Ovary (tissue), 10 donors: ENCODE measurements at places on chromosomes 1 and 21.

DNA sequence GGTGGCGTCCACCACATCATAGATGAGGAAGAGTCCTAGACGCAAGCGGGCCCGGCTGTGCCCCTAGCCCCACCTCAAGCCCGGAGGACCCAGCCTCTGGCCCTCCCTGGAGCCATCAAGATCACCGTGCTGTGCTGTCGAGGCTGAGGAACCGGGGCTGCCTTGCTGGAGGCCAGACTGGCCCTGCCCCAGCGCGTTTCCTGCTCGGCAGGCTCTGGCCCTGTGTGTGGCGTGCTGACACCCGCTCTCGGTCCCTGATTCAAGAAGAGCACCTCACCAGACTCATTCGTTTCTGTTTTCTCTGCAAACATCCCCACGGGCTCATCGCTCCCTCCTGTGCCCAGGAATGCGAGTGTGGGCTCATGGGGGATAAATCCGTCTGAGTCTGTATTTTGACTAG lies 51.1 kb downstream of the GLIS1 start:
- no peak for DNase-seq

- DNase-seq: no peak
Measured at GRCh38 chr1:198729195-198729863, 90.5 kb downstream of the PTPRC start.

GRCh38 chr1:174352883-174353608 lies 94.7 kb upstream of the GPR52 start:
- DNase-seq: no peak

- no peak for DNase-seq
Measured at GRCh38 chr1:161214369-161214768, 726 bp upstream of the FCER1G start.

GRCh38 chr1:6497215-6497866 lies 5.9 kb upstream of the PLEKHG5 start:
- peak; percentile 51 for DNase-seq

GRCh38 chr1:212218911-212219310 lies 66.3 kb upstream of the PPP2R5A start:
- DNase-seq: no peak

DNA sequence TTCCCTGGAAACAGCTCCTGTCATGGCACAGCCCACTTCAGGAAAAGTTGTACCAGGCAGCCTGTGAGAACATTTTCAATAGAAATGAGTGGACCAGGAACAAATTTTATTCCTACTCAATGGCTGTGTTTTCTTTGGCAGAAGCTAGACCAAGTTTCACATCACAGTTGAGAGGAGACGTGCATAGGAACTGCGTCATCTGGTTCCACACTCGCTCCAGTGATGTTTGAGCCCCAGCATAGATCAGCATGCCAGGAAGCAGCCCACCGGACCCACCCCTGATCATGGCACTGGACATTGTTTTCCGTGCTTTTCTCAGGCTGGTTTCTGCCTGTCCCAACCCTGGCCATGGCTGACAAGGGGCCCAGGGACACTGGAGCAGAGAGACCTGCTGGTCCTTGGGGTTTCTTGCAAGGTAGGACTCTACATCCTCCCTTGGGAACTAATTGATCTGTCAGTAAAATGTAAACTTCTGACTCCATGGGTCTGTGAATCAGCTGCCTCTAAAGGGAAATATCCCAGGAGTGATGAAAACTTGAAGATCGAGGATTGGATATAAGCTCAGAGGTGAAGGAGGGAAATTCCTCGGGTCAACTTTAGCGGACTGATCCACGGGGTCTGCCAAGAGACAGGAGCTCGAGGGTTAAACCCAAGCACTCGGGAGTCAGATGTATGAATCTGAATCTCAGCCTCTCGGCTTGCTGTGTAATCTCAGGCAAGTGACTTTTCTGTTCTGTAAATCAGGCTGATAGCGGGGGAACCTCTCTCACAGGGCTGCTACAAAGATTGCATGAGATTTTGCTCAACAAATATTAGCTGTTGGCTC lies 35.7 kb downstream of the NEK2 start:
- no peak for DNase-seq

- peak; percentile 95 for DNase-seq
Measured at GRCh38 chr1:205227584-205228013, at the start of gene TMCC2. Gene TMCC2 (plus strand): TSS chr1:205227946. CDS start chr1:205228565, 619 bp downstream.

DNA sequence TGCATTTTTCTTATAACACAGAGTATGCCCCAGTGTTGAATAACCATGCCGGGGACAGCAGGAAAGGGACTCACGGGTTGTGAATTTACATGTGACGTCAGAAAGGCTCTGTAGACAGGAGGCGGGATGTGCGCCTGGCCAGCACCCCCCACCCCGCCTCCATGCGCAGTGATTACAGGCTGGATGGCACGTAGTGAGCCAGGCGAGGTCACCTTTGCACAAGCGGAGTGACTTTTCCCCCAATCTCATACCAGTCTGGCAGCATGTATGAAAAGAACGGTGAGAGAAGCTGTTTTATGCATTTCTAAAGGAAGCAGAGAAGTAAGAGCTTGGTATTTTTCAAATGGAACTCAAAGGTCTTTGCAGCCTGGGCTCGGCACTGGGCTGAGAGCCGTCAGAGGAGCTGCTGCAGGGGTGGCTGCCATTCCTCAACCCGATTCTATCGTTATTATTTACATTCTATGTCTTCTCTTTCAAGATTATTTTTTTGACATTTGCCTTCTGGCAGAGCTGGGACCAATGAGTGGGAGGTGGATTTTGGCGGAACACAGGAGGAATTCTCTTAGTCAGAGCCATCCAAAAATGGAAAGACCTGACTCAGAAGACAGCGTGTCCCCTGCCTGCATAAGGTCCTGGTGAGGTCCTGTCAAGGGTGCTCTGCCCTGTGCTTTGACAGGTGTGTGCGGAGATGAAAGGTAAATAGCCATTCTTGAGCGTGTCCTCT lies 115.6 kb upstream of the SLC45A1 start:
- DNase-seq: peak; percentile 86

- no peak for DNase-seq
Measured at GRCh38 chr1:220432408-220432807, 95.5 kb upstream of the MARK1 start.

- peak; percentile 69 for DNase-seq
Measured at GRCh38 chr1:155254714-155255242, 505 bp downstream of the ENTREP3 start.

DNA sequence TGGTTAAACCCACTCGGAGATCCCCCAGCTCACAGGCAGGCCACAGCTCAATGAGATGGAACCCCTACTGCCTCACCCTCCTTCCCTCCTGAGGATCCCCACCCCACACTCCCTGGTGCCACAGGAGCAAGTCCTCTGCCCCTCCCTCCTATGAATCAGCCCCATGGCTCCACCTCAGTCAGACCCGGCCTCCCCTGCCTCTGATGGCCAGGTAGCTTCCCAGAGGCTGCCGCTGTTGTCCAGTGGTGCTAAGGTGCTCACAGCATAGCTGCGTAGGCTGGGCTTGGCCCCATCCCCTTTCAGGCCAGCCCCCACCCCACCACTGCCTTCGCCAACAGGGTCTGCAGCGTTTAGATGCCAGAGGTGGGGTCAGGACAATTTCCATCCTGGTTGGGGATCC lies 98.5 kb upstream of the IGSF21 start:
- DNase-seq: no peak

DNA sequence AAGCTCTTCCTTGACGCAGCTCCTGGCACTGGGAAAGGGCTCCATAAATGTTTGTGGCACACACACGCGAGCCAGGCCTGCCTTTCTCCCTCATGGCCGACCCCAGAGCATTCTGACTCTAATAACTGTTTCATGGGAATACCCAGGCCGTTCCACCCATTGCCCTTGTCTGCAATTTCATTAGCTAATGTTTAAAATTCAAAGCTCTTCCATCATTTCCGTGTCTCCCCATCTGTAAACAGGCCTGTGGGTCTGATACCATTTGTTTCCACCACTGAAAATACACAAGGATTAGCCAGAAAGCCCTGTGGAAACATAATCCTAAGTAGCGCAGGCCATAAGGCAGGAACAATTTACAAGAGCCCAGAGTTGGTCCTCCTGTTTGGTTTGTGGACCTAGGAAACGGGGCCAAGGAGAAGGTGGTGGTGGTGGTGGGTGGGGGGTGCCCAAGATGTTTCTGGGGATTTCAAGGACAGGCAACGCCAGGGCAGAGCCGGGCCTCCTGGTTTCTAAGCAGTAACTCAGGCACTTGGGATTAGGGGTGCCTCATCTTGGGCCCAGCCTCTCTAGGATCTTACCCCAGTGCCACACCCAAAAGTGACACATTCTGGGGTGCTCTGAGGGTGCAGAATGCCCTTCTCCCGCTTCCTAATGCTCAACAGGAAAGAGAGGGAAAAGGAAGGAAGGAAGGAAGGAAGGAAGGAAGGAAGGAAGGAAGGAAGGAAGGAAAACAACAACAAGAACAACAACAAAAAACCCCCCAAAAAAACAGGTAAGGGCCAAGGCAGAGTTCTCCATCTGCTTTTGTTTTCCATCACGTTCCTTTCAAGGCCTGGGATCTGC lies 79.4 kb downstream of the SSBP3 start:
- DNase-seq: no peak

- no peak for DNase-seq
Measured at GRCh38 chr1:215256936-215257679, 174.6 kb downstream of the KCNK2 start.

GRCh38 chr1:152014943-152015342 lies 21.3 kb upstream of the S100A10 start:
- DNase-seq: no peak

DNA sequence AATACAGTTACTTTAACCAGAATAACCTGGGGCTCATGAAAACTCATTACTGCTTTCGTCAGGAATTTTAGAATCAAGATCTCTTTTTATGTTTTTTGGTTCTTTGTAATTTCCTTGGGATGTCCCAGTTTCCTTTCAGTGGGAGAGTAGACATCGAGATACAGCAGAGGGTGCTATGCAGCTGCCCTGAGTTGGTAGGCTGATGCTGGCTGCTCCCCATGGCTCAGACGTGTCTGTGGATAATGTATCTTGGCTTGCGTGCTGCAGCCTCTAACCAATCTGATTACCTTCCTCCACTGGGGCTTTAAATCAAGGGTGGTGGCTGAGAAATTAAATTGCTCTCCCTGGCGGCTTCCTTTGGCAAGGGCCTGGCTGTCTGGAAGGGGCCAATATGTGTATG lies 253.7 kb downstream of the CACNA1E start:
- DNase-seq: no peak

DNA sequence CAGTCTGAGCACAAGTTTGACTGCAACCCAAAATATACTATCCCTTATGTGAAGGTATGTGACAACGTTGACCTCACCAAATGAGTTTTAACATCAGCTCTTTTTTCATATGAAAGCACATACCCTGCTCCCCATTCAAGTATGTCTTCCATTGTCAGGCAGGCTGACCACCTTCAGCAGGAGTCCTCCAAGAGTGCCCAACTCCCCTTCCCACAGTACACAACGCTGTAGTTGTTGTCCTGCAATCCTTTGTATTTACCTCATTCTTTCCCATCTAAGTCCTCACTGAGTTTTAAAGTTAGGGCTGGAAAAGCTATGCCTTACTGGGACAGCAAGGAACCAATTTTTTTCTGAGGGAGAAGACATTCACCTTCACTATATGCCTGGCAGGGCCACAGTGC lies 14.7 kb downstream of the SFPQ start:
- DNase-seq: no peak

GRCh38 chr1:186763107-186763506 lies 65.6 kb upstream of the PLA2G4A start:
- DNase-seq: no peak

DNA sequence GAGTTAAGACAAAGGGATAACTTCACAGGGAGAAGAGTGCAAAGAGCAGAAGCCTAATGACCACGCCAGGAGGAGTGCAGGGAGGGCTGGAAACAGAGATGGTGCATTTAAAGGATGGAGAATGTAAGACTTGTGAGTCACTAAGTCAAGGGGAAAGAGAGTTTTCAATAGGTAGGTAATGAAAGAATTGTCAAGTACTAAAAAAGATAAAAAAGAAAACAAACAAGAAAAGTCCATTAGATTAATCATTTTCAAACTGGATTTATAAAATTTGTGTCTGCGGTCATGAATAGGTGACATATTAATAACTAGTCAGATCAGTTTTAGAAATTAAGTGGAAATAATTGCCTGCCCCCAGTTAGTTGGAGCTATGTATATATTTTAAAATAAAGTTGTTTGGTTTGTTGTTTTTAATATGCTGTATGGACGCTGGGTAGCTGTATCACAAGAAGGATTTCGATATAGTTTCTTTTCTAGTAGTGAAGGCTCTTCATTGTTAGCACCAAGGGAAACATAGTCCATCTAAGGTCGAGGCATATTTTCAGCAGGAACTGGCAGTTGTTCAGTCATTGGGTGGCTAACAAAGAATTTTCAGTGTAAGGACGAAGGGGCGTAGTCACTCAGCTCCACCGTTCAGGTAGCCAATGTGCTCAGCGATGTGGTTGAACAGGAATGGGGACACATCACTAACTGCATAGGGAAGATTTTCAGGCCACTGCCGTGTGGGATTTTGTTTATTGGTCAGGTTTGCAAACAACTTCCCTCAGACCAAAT lies 203.0 kb downstream of the TGFB2 start:
- no peak for DNase-seq

DNA sequence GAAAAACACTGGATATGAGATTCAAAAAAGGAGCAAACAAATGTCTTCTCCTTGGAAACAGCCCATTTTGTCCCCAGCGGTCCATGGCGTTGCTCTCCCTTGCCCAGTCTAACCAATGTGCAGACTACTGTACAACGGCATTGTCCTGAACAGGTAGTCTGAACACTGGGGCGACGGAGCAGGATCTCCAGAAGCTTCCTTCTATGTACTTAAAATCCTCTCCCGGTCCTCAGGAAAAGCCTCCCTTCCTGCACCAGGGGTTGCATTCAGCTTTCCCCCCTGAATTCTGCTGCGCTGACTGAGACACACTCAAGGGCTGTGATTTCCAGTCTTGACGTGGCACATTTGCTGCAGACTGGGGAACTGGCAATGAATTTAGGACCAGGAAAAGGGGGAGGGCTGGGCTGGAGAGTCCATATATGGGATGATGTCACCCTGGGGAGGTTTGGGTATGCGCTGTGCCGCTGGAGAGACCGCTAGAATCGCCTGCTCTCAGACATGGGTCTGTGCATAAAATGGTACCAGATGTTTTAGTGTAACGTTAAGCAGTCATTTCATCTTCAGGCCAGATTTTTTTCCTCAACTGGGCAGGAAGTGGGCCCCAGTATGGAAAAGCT lies 275.9 kb upstream of the C1orf105 start:
- DNase-seq: peak; percentile 82

- peak; percentile 41 for DNase-seq
Measured at GRCh38 chr1:154546264-154547063, 12.0 kb downstream of the UBE2Q1 start.
